Cerebellar nuclear complex (tissue), 1 donor: ENCODE measurements at places on chromosomes 3 and 15.

DNA sequence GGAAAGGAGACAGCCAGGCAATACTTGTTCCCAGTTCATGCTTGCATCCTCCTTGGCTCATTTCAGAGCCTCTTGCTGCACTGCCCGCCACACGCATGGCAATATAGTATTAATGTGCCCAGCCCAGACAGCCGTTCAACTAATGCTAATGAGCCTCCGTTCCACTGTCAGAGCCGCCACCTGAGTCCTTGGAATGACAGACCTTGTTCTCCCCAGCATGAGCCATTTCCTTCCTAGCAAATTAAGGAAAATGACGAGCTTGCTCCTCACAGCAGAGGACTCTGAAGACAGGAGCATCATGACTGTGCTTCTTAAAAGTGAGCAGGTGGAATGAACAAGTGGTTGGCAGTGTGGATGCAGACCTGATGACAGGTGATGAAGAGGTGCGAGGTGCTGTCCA, 10.8 kb upstream of the LRRC15 start:
- no peak for DNase-seq

GRCh38 chr15:66563126-66563525, 2.7 kb downstream of the LCTL start:
- DNase-seq, result no peak

- DNase-seq, result no peak
Measured at GRCh38 chr3:81910244-81910852, 148.9 kb upstream of the GBE1 start.

DNA sequence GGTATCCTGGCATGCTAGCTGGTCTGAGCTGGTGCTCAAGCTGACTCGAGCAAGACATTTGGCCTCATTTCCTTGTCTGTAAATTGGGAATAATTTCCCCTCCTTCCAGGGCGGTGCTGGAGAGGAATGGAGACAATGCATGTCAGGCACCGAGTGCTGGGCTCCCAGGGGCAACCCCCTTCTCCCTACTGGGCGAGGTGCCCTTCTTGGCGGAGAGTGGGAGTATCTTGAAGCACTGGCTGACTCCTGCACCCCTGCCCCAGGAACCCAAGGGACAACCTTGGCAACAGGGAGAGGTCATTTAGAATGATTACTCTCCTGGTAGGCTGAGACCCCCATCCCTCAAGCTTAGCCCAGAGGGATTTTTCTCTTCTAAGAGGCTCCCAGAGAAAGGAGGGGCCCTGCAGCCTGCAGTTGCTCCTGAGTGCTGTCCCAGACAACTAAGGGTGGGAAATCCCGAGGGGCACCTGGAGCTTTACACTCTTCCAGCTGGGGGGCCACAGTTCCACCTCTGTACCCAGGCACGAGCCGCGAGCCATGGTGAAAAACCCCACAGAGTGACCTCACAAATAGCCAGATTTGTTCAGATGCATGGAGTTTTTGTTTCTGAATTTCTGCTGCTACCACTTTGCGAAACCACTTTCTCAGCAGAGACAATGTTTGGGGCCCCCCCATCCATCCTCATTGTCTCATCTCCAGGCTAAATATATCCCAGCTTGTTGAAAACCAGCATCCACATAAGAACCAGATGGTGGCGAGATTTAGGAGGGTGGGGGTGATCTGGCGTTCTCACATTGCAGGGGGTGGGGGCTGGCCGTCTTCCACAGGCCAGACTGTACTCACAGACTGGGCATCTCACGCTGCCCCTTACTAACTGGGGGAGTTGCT, 44.8 kb downstream of the ABTB1 start:
- DNase-seq, result peak; percentile 84

DNA sequence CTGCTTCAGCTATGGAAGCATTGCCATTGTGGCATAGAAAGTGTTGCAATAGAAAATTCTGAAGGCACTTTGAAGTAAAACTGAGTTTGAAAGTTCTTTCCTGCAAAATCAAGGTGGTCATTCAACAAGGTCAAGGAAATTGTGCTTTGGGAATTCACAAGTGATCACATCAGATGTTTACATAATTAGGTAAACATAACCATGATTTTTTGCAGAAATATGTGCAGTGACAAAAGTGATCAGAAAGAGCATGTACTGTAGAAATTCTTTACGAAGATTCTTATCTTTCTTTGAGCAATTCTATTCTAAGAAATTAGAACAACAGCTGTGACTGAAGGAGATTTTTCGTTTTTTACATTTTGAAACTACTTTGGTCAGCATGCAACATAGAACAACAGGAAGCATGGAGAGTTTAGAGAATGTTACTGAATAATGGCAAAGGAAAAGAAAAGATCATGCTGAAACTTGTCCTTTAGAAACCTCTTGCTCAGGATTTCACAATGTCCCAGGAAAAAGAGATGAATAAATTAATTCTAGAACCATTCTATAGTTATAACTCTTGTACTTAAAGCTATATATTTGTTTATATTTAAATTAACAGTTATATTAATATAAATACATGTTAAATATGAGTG, 643.4 kb upstream of the ARPP21 start:
- no peak for DNase-seq

DNA sequence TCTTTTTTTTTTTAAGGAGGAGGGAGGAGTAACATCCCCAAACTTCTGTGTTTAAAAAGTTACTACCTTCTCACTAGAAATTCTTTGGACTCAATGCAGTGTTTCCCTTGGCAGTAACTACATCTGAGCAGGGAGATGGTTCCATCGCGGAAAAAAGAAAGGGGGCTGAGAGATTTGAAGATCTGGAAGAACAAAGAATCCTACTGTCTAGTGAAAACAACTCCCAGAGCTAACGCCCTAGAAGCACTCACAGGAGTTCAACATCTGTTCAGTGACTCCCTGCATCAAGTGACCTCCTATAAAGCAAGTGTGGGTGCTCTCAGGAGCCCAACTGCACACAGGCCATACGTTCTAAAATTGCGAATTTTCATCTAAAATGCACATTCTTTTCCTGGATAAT, 66.8 kb upstream of the PXYLP1 start:
- DNase-seq, result no peak

- DNase-seq, result no peak
Measured at GRCh38 chr3:172076212-172076611, 36.8 kb downstream of the FNDC3B start.

DNA sequence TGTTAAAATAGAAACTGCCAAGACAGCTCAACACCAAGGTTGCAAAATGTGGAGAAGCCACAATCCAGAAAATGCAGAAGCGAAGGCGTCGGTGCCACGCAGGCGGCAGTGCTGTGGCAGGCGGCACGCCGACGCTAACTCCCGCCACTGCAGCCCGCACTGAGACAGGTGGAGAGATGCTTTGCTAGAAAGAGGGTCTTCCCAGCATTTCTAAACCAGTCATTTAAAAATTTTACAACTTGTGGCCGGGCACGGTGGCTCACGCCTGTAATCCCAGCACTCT, 23.2 kb downstream of the CYFIP1 start:
- no peak for DNase-seq

DNA sequence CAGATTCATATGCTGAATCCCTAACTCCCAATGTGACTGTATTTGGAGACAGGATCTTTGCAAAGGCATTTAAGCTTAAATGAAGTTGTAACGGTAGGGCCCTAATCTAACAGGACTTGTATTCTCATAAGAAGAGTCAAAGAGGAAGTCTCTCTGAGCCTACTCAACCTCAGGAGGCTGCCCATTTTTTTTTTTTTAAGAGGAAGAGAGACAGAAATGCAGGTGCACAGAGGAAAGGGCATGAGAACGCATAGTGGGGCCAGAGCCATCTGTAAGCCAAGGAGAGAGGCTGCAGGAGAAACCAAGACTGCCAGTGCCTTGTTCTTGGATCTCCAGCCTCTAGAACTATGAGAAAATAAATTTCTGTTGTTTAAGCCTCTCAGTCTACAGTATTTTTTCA, 28.4 kb downstream of the ZNF860 start:
- no peak for DNase-seq

- no peak for DNase-seq
Measured at GRCh38 chr3:30685267-30685667, 78.9 kb downstream of the TGFBR2 start.

GRCh38 chr15:92847841-92848240, 52.3 kb upstream of the CHD2 start:
- no peak for DNase-seq

GRCh38 chr15:81321667-81322066, 2.3 kb downstream of the STARD5 start:
- DNase-seq, result no peak

DNA sequence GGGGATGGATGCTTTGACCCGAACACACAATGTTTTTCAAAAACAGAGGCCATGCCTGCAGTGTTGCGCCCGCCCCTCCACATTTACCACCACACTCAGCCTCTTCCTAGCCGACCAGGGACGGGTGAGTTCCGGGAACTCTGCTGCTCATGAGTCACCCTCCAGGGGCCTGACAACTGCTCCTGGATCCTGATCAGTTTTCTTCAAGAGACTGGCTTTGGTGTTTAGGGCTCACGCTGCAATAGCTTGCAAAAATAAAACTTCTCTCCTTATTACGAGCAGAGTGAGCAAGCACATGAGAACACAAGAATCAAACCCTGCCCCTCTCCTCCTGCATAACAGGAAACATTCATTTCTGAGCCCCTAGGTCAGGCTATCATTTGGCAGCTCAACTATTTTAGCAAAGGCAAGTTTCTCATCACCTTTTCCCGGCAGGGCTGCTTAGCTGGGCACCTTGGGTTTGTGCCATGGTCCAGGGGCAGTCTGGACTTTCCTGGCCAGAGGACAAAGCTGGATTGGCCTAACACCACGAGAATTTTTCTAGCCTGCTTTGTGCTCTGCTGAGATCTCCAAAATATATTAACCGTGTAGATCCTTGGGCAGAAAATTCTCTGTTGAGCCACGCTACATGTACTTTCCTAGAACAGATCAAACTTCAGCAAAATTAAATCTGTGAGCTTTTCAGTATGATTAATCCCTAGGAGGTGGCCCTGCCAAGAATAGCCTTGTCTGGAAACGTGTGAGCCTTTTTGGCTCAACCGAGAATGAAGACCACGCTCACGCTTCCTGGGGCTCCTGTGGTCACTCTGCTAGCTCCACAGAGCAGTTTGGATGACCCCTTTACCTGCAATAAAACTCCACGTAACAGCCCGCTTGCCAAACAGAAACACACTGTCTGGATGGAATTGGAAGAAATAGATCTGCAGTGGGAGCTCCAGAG, 52.7 kb upstream of the SPATA12 start:
- DNase-seq, result no peak

DNA sequence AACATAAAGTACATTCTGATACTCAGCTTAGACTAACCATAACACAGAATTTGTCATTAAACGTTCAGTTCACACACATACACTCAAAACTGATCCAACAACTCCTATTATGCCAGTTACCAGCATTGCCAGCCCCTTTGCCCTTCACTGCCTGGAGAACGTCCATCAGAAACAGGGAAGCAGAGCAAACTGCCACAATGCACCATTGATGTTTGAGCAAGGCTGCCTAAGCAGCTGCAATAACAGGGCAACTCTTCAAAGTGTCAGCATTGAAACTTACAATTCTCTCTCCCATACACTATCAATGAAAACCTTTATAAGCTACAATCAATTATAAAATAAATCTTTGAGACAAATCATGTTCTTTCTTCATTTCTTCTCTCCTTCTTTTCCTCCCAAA, 85.1 kb downstream of the ZBTB20 start:
- no peak for DNase-seq

DNA sequence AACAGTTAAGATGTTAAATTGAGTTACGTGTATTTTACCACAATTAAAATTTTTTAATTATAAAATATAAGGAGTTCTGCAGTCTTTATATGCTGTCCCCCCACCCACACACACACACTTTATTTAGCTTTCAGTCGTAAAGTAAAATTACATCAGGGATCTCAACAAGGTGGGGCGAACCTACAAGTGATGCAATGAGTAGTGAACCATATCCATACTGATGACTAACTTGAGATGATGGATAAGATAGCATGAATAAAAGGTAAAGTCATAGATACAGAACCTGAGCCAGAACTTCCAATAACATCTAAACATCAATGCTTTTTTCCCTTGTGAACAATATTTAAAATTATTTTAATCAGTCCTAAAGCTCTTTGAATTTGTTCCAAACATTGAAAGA, 77.2 kb downstream of the VPS13C start:
- no peak for DNase-seq

GRCh38 chr3:61646851-61647525, 85.6 kb downstream of the PTPRG start:
- DNase-seq, result no peak

- DNase-seq, result no peak
Measured at GRCh38 chr15:41780266-41780665, 6.0 kb downstream of the MAPKBP1 start.

DNA sequence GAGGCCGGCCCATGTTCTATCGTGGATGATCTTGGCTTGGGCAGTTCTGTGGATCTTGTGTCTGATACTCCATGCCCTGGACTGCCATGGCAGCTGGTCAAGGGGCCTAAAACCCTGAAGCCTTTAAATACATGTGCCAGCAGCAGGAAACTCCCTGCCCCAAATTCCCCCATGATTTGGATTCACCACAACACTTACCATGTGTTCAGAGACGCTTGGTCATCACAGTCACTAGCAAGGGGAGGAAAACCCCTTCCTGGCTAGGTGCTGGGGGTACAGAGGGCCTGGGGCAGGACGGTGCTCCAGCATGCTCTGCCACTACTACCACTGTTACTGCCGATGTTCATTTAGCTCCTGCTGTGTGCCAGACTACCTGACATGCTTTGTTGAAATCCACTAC, 94.4 kb downstream of the DNAJB8 start:
- no peak for DNase-seq

DNA sequence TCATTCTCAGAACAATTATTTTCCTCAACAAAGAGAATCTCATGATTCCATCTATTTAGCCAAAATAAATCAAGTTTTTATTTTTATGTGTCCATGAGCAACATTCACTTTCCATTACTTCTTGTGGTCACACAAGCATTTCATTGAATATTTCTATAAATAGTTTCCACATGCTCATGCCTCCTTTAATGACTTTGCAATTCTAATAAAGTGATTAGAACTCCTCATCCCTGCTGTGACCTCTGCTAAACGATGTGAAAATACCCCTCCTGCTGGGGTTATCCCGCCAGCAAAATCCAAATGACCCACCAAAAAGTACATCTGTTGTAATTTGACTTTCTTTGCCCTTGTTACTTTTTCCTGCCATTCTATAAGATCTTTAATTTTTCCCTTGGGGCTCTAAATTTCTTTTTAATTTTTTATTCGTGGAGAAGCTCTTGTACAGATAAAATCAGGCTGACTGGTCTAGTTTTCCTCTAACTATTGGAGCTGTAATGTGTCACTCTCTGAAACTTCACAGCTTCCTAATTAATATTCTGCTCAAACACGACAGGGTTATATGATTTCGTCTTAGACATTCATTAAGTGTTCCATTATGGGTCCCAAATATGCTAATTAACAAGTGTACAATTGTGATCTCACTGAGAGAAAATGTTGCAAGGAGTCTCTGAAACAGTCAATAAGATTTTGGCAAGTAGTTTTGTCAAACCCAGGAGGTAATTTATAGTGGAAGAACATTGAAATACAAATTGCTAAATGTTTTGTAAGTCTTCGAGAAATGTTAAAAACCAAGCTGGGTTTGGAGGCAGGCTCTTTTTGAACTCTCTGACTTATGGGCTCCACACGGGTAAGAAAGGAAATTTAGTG, 533.1 kb upstream of the NAALADL2 start:
- no peak for DNase-seq
